ENCODE measurements at places on chromosomes 16 and 17. TPM values are rescaled to one million over a fixed set of nuclear protein-coding genes. Genes with fewer than 3 reads are reported as not detected.

CTRB1 gene
- total RNA-seq = 3.4 TPM

EMP2 gene
- total RNA-seq = 53.0 TPM

DNA sequence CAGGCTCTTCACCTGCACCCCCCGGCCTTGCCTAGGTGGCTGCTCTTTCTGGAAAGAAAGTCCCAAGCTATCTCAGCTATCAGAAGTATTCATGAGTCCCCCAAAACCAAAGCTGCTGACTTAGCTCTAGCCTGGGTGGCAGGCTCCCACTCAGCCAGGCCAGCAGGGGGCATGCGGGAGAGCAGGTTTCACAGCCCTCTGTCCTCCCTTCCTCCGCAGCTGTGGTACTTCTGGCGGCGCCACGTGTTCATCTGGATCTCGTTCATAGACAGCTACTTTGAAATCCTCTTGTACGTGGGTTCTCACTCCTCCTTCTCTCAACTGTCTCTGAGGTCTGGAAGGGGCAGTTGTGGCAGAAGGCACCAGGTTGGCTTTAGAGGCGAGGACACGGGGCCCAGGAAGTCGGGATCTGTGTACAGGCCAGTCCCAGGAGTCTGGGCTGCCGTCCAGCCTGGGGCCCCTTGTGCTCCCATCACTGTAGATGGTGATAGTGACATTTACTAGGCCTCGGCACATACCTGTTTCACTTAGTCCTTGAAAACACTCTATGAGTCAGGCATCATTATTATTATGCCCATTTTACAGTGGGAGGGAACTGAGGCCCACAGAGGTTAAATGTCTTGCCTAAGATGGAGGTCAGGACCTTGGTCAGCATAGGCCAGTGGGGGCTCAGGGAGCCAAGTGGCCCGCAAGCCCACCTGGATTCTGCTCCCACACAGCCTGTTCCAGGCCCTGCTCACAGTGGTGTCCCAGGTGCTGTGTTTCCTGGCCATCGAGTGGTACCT is 12.9 kb downstream of the TRPV2 start:
- peak; percentile 28 for DNase-seq

DNA sequence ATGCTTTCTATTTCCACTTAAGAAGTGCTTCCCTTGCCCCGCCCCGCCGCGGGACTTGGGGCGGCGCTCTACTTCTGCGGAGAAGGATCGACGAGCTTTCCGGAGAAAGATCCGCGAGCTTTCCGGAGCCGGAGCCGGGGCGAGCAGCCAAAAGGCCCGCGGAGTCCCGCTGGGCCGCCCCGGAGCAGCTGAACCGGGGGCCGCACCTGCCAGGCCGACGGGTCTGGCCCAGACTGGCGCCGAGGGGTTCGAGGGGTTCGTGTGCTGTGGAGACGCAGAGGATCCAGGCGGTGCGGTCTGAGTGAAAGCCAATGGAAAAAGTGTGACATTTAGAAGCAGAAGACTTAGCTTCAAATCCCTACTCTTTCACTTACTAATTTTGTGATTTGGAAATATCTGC is 50.8 kb downstream of the TBC1D26 start:
- peak; percentile 6 for DNase-seq

GRCh38 chr16:87474566-87474996 is 18.2 kb downstream of the ZCCHC14 start:
- no peak for DNase-seq

GRCh38 chr16:69564845-69565670 is 708 bp upstream of the NFAT5 start:
- DNase-seq = no peak

DNA sequence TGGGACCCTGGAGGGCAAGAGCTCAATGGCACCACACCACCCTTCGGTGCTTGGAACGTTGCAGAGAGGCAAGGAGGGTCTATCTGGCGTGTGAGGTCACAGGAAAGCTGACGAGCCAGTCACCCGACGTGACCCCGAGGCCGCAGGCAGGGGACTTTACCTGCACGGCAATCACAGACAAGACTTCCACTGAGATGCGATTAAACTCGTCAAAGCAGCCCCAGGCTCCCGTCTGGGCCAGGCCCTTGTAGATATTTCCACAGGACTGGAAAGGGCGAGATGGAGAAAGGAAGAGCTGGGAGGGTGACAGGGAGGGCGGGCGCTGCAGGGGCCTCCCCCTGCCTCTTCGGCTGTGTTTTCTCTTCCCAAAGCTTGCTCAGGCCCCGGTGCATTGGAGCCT is 78.3 kb downstream of the DNAH17 start:
- no peak for DNase-seq

DNA sequence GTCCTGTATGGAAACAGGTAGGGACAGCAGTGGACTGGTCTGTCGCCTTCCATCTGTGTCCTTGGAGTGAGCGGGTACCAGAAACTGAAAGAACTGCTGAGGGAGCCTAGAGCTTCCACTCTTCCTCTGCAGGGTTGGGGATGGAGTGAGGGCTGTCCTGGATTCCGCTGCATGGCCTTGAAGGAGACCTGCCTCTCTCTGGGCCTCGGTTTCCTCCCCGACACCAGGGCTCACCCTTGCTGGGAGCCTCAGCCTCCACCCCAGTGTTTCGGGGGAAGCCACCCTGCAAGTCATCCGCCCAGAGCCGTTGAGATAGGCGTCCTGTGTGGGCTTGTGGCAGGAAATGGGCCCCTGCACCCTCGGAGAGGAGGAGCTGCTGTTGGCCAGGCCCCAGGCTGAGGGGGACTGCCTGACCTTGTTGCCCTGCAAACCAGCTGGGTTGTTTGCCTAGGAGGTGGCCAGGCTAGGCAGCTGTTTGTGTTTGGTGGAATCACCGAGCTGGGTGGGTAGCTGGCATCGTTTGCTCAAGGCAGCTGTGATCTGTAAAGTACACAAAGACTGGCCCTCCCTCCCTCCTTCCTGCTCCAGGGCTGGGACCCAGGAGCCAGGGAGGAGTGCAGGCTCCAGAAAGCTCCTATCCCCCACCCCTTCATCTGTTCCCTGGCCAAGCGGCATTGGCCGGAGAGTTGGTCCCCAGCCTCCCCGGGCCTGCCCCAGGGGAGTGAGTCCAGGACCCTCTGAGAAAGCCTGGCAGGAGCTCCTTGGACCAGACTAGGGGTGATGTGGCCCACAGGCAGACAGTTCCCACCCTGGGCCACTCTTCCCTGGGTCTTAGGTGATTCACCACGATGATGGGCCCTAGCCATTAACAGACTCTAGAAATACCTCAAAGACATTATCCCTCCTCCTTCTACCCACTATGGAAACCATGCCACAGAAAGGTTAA is 1.3 kb downstream of the RAB37 start:
- peak; percentile 79 for DNase-seq

DNA sequence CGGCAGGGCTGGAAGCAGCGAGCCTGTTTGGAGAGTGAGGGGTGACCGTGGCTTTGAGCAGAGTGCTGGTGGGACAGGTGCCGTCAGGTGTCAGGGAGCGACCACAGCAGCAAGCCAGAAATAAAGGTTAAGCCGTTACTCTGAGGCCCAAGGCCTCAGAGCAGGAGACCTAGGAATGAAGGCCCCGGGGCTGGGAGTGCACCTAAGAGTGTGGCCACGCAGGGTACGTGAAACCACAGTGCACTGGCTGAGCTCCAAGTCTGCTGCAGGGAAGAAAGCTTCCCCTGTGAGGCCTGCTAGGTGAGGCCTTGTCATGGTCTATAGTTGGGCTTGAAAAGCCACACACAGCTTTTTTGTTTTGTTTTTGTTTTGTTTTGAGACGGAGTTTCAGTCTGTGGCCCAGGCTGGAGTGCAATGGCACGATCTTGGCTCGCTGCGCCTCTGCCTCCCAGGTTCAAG is 8.7 kb downstream of the CLUAP1 start:
- peak; percentile 20 for DNase-seq

GRCh38 chr16:85113913-85114312 is 1.6 kb upstream of the CIBAR2 start:
- no peak for DNase-seq

DNA sequence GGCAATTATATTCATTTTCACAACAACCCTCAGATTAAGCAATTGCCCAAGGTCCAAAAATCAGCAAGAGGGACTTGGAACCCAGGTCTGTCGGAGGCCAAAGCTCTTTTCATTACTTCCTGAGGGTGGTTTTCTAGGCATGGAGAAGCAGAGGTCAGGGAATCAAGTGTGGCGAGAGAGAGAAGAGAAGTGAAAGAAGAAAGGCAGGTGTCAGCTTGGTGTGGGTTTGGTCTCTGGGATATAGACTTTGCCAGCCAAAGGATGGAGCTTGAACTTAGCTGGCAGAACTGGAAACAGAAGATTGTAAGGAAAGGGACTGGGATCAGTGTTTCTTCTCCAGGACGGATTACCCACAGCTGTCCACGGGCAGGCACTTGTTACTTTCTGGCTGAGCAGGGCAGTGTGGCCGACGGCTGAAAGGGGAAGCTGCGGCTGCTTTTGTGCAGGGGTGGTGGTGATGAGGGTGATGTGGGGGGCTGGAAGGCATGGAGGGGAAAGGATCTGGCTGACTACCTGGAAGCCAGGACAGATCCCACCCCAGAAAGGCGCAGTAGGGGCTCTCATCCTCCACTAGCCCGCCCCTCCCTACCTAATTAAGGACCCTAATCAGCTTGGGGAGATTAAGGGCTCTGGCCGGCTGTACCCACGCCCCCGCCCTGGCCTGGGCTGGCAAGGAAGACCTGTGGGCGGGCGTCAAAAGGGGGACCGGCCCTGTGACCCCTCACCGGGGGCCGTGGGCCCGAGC is at the start of gene GUCY2D:
GUCY2D (plus strand) TSS at position 640 of the 745 bp plus-strand sequence. CDS start 433 bp downstream, outside the sequence.
- DNase-seq = peak; percentile 36

DNA sequence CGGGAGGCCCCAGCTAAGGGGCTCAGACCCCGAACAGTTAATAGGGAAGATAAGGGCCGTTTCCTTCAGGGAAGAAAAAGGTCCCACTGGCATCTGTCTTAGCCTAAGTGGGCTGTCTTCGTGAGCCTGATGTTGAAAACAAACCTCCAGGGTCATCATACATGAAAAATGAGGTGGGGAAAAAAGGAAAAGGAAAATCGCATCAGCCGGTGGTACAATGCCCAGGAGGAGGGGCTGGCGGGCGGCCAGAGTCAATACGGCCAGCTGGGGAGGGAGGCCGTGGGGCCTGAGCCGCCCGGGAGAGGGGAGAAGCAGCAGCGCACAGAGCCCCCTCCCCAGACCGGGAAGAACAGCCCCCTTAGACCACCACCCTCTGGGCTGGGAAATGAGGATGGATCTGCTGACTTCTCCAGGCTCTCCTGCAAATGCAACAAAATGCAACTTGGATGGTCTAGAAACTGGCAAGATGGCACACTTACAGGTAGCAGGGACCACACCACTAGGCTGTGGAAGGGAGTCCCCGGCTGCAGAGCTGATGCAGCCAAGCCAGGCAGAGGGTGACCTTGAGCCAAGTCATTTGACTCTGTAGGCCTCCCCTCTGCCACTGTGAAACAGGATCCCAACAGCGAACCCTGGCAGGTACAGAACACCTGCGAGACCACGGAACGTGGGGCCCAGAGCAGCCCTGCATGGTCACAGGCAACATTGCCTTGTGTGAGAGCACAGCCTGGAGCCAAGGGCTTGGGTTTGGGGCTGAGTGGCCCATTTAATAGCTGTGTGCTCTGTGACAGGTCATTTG is 448.5 kb downstream of the SOX9 start:
- no peak for DNase-seq

DNA sequence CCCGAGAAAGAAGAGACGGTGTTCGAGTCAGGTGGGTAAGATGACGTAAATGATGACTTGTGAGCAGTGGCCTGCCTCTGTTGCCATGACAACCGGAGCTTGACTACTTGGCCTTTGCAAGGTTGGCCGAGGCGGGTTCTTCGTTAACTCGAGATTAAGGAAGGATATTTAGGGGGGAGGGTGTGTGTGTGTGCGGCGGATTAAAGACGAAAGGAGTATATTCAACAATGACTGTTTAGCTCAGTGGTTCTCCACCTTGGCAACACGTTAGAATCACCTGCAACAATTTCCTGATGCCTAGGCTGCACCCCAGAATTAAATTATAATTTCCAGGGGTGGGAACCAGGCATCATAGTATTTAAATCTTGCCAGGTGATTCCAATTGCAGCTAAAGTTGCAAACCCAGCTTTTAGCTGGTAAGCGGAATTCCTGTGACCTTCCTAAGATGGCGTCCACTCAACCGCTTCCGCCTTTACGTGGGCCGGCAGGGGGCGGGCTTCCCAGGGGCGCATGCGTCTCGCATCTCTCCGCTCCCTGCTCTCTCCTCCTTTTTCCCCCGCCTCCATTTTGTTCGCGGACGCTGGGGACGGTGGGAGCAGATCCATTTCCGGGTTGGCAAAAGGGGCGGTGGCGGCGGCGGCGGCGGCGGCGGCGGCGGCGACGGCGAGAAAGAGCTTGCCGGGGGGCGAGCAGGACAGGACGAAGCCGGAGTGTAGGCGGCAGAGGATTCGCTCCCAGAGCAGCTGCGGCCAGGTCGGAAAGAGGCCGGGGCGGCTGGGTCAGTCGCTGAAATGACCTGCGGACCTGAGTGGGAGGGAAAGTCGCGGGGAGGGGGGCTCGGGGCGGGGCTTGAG is at the start of gene WIPF2:
WIPF2 (plus strand) TSS at position 565 of the 854 bp plus-strand sequence. CDS start 37,156 bp downstream, outside the sequence.
- DNase-seq = peak; percentile 98

- DNase-seq = no peak
These were observed 153.8 kb downstream of the SOX9 start for GRCh38 chr17:72274614-72275013.

DNA sequence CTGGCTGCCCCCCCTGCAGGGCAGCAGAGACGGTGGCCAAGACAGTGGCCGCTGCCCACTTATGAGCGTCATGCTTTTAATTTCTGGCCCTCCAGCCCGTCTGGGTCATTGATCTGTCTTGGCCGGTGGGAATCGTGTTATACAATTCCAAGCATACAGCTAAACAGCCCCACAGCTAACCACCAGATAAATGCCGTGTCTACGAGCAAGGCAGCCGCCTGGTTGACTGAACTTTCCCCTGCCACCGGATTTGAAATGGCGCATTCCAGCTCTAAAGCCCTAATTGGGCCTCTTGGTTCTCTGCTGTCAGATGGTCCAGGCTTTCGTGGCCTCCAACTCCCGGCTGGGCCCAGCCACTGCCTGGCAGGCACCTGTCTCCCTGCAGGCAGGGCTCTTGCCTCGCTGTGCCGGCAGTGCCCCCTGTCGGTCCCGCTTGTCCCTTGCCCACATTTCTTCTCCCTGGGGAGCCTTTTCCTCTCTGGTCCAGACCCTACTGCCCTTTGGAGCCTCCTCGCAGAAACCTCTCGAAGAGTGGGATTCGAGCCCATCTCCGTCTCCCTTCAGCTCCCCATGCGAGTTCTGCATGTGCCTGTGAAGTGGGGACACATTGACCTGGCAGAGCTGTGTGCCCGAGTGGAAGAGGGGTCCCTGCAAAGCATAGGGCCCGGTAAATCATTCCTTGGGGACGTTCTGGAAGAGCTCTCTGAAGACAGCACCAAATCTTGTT is 1.8 kb upstream of the RBFOX3 start:
- peak; percentile 38 for DNase-seq

All from myocyte (in vitro differentiated cells).